ENCODE measurements at places on chromosomes 2 and 18.

GRCh38 chr2:54551123-54551756 lies 95.1 kb downstream of the SPTBN1 start:
- no peak for DNase-seq

GRCh38 chr18:76480913-76481312 lies 14.1 kb downstream of the ZNF516 start:
- DNase-seq: no peak

- DNase-seq: peak; percentile 32
Observed at GRCh38 chr2:8229546-8229986, 452.3 kb upstream of the ID2 start.

DNA sequence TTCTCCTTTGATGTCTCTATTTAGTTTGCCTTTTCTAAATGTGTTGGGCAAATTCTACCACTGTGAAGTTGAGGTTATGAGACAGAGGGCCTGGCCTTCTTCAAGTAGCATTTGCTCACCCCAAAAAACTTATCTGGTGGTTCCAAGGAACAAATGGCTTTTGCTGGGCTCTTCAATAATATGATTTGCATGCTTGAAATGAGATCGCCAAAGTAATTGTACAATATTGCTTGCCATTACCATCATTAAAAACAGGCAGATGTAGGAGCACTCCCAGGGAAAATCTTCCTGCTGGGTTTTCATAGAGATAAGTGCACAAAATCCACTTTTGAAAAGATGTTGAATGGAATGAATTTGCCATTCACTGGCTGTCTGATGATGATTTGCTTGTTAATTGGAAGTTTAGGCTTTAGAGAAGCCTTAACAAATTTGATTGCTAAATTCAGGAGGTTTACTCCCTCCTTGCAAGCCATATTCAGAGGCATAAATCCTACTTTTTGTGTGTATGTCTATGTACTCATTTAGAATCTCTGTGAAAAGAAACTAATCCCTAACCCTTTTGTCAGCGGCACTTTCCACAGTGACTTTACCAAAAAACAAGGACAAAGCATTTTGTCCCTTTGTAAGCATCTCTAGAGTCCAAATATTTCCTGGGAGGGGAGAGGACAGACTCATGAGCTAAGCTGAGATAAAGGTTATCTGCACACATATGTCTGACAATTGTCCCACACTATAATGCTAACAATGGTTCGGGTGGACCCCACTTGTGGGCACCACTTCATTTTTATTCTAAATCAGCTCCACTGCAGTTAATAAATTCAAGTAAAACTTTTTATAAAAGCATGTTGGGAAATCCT lies 240.8 kb upstream of the PIK3C3 start:
- no peak for DNase-seq

- DNase-seq: no peak
Observed at GRCh38 chr2:48929571-48930301, 174.2 kb upstream of the LHCGR start.

All from stimulated activated CD4-positive, alpha-beta T cell treated with anti-CD3 and anti-CD28 coated beads, Interleukin-2, amount 100 ng/mL, for 24 hours (primary cell).